CD14-positive monocyte (primary cell): ENCODE measurements at places on chromosomes 16 and 17.
A peak's percentile ranks its signal among the peaks of the same experiment; 100 is the strongest.

GRCh38 chr17:81976332-81977210 is 858 bp upstream of the ASPSCR1 start:
- peak; percentile 30 for DNase-seq

DNA sequence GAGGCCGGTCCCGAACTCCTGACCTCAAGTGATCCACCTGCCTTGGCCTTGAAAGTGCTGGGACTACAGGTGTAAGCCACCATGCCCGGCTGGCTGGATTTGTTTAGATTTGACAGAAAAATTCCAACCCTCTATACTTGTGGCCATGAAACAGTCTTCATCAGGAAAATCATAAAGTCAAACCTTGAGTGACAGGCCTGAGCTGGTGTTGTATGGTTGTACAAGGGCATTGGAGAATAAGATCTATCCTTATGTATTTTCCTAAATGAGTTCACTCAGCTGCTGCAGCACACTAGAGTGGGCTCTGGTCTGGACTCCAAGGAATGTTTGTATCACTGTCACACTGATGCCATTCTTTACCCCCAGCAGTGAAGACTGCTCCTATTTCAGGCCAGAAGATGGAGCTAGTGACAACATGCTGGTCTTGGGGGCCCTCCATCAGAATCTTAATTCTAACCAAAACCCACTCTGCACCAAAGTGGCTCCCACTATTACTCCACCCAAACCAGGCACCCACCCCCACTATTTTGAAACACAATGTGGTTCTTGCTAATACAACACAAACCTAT is 27.4 kb downstream of the SNX11 start:
- no peak for DNase-seq

DNA sequence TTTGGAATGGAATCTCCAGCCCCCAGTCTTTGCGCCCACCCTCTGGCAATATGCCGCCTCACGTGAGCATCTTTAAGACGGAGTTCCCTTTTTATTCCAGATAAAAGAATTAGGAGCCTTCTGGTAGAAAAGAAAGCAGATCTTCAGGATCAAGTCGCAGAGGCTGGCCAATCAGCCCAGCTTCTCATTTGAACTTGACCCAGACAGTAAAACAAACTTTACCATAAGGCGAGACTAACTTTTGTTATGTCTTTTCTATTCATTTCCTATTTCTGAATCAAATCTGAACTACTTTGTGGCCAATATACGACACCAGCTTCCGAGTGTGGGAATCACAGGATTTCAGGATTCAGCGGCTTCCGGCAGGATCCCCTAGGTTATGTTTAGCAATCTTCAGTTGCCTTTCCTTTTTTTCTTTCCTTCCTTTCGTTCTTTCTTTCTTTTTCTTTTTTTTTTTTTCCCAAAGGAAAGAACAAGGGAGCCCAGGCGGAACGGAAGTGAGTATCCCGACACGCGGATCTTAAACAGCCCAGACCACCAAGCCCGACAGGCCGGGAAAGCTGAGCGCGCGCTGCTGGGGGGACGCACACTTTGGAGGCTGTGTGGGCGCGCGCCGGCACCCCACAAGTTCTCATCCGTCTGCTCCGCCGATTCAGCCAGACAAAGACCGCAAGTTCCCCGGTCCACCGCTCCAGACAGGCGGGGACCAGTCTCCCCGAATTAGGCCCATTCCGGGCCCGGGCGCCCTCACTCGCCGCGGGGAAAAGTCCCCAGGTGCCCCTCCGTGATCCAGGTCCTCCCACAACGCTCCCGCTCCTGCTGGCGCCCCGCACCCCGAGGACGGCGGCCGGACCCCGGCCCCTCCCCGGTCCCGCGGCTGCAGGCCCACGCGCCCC is 633 bp downstream of the TBC1D16 start:
- peak; percentile 46 for DNase-seq

DNA sequence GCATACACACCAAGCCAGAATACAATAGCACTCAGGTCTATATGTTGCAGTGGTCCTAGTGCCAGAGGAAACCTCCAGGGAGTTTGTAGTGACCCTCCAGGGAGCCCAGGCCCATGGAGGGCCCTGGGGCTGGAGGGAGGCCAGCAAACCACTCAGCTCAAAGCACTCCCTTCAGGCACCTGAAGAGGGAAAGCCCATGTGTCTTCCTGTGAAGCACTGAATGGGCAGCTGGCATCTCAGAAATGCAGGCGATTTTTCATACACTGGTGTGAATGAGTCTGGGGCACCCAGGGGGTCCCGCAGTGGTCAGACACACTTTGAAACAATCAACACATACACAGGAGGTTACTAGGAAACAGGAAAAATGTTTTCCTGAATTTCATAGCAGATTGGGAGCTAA is 12.8 kb downstream of the TBC1D26 start:
- no peak for DNase-seq

DNA sequence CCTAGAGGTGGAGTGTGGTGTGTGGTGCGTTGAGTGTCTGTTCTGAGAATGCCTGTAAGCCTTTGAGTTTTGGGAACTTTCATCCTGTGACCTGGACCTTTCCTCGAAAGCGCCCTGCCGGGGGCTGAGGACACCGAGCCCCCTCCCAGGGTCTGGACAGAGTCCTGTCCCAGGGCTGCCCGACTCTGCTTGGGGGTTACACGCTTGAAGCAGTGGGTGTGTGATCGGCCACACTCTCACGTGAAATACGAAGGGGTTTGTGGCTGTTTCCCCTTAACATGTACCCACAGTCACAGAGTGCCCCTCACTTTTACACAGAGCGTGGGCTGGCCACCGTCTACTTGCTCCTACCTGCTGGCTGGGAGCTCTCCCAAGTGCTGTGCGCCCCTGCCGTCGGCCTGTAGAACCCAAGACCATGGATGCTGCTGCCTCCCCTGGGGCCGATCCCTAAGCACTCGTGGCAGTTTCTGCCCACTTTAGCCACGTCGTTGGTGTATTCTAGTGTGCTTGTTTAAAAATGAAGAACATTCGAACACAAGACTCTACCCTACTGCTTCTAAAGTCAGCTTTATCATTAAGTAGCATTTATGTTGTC is 6.8 kb downstream of the ZNF750 start:
- no peak for DNase-seq

DNA sequence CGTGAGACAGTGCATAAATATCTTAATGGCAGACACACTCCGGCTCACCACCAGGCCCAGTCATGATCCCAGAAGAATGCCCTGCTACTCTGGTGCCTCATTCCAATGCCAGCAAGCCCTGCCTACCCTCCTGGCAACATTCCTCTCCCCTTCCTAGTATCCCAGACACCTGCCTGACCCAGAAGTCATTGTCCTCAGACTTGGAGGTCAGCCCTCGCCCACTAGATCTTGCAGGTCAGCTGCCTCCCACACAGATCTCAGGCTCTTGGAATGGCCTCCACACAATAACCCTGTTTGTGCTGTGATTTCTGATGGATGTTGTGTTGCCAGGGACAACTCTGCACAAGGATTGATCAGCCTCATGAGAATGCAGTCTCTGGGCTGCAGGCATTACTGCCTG is 1.8 kb upstream of the TEX2 start:
- DNase-seq, result no peak

- DNase-seq, result no peak
Measured at GRCh38 chr17:72882426-72882825, 210.1 kb downstream of the SLC39A11 start.

- DNase-seq, result no peak
Measured at GRCh38 chr17:8798846-8799569, at the start of gene MFSD6L. Gene MFSD6L, minus strand, starts transcription at chr17:8799365. Its CDS starts 245 bp downstream, at chr17:8799120.

GRCh38 chr16:46812781-46813540 is 18.0 kb downstream of the C16orf87 start:
- no peak for DNase-seq

GRCh38 chr16:28609631-28610594 is at the start of gene SULT1A1:
Gene SULT1A1, minus strand, starts transcription at chr16:28610044. Its CDS starts 1,189 bp downstream, at chr16:28608855.
- peak; percentile 58 for DNase-seq
